ENCODE measurements at places on chromosomes 1 and 21.

- DNase-seq, result no peak
Measured at GRCh38 chr1:77044133-77044849, 174.9 kb downstream of the PIGK start.

- no peak for DNase-seq
Measured at GRCh38 chr1:206477110-206477509, 6.8 kb downstream of the IKBKE start.

DNA sequence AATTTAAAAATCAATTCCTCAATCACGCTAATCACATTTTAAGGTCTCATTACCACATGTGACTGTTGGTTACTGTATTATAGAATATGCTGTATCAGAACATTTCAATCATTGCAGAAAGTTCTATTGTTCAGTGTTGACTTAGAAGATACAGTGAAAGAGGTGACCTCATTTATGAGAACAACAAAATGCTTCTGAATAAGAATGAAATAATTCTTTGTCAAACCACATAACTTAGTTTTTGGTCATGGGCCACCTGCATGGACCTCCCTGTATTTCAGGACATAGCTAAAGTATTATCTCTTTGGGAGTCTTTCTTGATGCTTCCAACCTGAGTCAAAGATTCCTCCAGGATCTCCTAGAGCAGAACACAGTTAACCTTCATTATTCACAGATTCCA is 22.3 kb downstream of the MFSD2A start:
- DNase-seq, result no peak

- DNase-seq, result no peak
Measured at GRCh38 chr1:205072881-205073280, 11.4 kb downstream of the TMEM81 start.

GRCh38 chr1:220770245-220770913 is 16.3 kb upstream of the MTARC1 start:
- DNase-seq, result no peak

DNA sequence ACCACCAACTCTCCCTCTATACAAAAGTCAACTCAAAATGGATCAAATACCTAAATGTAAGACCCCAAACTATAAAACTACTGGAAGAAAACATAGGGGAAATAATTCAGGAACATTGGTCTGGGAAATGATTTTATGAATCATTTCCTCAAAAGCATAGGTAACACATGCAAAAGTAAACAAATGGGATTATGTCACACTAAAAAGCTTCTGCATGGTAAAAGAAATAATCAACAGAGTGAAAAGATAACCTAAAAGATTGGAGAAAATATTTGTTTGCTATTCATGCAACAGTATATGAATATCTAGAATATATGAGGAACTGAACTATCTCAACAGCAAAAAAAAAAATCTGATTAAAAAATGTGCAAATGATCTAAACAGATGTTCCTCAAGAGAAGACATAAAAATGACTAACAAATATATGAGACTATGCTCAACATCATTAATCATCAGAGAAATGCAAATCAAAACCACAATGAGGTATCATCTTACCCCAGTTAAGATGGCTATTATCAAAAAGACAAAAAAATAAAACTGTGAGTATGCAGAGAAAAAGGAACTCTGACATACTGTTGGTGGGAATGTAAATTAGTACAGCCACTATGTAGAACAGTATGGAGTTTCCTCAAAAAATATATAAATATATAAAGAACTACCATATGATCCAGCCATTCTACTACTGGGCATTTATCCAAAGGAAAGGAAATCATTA is 47.8 kb downstream of the VCAM1 start:
- DNase-seq, result no peak

DNA sequence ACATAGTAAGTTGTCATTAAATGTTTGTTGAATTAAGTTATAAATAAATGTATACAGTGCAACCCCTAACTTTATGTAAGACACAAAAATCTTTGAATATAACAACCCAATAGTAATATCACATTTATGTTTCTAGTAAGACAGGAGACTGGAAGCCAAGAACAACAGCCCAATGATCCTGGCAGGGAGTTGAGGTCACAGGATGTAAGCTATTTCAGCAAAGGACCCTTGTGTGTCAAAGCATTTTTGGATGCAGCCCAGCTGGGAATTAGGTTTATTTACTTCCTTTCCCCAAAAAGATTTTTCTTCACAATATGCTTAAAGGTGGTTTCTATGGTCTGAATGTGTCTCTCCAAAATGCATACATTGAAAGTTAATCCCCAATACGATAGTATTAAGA is 34.0 kb upstream of the ABCA4 start:
- no peak for DNase-seq

- no peak for DNase-seq
Measured at GRCh38 chr1:94551449-94551848, 9.9 kb upstream of the F3 start.

GRCh38 chr1:31409946-31410858 is 2.8 kb upstream of the SERINC2 start:
- DNase-seq, result no peak

DNA sequence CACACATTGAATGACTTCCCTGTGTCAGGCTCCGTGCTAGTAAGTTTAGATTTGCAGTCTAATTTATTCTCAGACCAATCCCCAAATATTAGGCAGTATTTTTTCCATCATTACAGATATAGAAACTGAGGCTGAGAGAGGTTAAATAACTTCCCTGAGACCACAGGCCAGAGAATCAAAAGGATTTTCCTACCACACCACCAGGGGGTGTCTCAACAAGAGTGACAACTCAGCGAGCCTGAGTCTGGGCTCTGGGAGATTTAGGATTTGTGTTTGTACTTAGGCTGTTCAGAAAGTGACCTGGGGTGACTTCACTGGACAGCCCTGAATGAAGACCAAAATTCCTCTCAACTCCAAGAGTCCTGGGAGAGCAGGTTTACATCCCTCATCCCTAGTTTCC is 13.3 kb upstream of the LCE5A start:
- no peak for DNase-seq

All from progenitor cell of endocrine pancreas (in vitro differentiated cells).